GM10248 (cell line): ENCODE measurements at places on chromosomes 6 and 20.

GRCh38 chr6:38171997-38172738 lies 352.6 kb downstream of the ZFAND3 start:
- DNase-seq: no peak

- DNase-seq: no peak
Observed at GRCh38 chr20:35319871-35320197, 27.6 kb upstream of the FAM83C start.

GRCh38 chr6:82840571-82840970 lies 225.1 kb downstream of the UBE3D start:
- no peak for DNase-seq

- DNase-seq: no peak
Observed at GRCh38 chr20:38620441-38620840, 18.8 kb downstream of the ARHGAP40 start.

DNA sequence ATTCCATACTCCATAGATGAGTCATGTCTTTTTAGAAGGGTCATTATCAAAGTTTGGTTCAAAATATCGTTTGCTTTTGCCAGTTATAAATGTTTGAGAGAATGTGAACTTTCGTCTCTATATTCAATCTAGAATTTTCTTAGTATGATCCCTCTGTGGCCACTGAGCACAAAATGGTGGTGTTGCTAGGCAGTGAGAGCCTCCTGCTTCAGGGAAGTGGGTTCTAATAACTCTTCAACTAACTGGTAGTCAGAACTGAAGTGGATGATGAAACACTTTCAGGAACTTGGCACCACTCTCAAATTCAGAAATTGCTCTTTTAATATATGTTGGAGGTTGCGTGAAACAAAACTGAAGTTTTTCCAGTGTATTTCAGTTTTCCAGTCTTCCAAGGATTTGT lies 125.0 kb upstream of the DOK5 start:
- DNase-seq: no peak
